T-helper 1 cell (primary cell): ENCODE measurements at places on chromosomes 7 and 10.

- no peak for DNase-seq
These were observed 744.0 kb upstream of the CELF2 start for GRCh38 chr10:10273661-10274060.

DNA sequence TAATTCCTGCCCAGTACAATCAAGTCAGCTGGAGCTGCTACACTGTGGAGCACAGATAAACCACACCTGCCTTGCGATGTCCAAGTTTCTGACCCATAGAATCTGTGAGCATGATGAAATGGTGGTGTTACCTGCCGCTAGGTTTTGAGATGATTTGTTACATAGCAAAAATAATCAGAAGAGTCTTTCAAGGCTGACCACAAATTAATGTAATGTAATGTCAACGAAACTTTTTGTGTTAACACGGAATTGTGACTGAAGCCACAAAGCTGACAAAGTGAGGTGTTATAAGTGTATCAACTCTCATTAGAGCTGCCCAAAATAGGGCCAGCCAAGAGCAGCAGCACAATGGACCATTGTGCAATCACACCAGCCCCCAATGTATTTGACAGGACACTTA lies 75.7 kb downstream of the AHR start:
- no peak for DNase-seq

DNA sequence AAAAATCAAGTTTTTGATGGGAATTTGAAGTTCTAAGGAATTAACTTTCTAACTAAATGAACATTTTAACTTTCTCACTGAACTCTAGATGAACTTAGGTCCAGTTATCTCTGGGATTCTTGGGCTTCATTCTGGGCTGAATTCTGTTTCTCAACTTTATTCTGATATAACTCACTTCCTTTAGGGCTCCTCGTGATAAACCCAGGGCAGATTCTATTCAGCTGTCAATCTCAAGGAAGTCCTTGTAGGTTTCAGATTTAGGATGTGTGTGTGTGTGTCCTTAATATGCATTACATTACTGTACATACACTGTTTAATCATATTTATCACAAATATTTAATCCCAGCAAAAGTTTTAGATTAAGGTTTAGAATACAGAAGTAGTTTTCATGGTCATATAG lies 344.3 kb downstream of the GATA3 start:
- no peak for DNase-seq

- DNase-seq: no peak
These were observed 19.4 kb downstream of the SHTN1 start for GRCh38 chr10:116985611-116986010.

DNA sequence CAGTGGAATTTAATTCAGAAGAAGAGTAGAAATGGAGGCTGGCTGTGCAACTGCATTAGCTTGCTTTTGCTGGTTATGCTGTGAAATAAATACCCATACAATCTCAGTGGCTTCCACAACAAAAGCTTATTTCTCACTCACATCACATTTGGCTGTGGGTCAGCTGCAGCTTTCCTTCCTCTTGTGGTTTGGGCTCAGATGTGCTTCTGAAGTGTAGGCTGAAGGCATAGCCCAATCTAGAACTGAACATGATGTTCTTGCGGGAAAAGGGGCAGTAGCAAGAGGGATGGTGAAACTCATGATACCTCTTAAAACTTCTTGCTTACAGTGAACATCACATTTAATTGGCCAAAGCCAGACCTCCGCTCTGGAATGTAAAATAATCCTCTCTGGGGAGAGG lies 119.9 kb downstream of the HECW1 start:
- no peak for DNase-seq

GRCh38 chr10:52216852-52217251 lies 97.2 kb upstream of the DKK1 start:
- no peak for DNase-seq

- no peak for DNase-seq
These were observed 307.6 kb downstream of the GRID1 start for GRCh38 chr10:86058964-86059363.

DNA sequence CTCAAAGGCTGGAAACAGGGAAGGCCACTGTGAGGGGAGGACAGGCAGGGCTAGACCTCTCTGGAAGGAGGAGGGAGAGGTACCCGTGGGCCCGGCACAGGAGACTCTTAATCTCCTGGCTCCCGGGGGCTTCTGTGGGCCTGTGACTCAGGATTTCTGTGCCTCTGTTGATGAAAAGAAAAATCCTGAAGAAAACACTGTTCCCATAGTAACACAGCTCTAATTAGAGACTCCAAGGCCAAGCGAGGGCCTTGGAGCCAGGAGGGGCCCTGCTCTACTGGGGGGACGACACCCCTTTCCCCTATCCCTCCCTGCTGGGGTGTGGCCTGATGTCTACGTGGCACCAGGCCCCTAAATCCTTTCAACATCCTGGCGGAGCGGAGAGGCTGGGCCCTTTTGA lies 174.1 kb upstream of the TNRC18 start:
- DNase-seq: no peak

DNA sequence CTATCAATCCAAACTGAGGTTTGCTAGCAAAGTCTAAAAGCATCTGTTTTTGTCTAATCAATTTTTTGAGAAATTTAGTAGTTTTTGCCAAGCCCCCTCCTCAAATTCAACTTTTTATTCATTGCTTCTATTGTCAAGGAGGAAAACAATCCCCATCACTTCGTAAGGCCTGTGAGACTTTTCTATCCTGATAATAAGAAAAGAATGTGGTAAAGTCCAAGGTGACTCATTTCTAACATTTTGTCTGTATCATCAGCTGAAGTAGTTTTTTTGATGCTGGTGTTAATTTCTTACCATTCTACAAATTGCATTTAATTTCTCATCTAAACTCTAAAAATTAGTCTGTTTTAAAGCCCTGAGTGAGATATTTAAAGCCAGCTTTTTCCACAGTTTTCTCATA lies 11.7 kb downstream of the ANK3 start:
- DNase-seq: no peak

DNA sequence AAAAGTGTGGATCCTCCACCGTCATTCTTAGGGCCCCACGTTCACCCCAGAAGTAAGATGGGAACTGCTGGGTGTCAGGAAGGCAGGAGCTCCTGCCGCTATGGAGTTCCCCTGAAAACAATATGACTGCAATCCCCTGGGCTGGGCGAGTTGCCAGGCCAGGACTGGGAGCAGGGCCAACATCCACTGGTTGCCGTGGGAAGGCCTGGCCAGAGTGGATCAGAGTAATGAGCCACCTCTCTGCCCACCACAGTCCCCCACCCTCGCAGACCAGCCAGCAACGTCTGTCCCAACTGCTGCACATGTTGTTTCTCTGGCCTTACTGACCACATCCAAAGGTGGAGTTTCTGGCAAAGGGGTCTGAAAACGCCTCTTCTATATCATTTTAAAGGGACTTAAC lies 86.6 kb downstream of the STRA8 start:
- DNase-seq: no peak

GRCh38 chr10:110401401-110402076 lies 96.2 kb upstream of the DUSP5 start:
- no peak for DNase-seq

DNA sequence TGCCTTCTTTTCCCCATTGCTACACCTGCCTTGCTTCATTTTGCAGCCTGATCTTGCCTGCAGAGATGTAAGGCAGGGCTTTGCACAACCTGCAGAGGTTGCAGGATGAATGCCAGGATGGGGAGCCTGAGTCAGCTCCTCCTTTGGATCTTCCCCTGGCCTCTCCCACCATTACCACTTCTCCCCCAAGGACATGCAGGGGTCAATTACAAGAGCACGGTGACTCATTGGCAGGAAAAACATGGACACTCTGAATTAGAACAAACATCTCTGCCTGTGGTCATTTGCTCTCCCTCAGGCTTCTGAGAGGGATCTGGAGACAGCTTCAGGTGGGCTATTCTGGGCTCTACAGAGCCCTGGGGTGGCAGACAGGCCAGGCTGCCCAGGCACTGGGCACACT lies 89.2 kb downstream of the HERPUD2 start:
- no peak for DNase-seq

- no peak for DNase-seq
These were observed 190.0 kb downstream of the PLXNA4 start for GRCh38 chr7:132386201-132386681.
